AG09309 (cell line): ENCODE measurements at places on chromosomes 13 and 19.

DNA sequence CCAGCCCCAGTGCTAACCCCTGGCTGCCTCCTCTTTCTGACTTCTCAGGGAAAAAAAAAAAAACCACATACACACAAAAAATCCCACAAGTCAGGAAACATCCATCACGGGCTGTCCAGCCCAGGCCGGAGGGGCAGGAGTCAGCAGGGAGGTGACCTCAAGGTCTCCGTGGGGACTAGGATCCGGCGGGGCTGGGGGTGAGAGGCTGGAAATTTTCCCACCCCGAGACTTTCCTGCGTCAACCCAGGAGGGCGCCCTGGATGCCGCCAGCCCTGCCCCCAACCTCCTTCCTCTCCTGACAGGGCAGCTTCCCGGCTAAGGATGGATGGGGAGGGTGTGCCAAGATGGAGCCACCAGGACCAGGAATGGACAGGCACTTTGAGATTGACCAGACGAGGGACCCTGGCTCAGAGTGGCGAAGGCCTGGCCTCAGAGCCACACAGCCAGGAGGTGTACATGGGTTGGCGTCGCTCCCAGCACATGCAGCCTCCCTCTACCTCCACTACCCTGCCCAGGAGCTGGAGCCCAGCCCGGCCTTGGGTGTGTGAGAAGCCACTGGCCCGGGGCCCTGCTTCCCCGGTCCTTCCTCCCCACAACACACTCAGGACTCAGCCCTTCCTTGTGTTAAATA is 33.3 kb downstream of the BLOC1S3 start:
- DNase-seq, result no peak

DNA sequence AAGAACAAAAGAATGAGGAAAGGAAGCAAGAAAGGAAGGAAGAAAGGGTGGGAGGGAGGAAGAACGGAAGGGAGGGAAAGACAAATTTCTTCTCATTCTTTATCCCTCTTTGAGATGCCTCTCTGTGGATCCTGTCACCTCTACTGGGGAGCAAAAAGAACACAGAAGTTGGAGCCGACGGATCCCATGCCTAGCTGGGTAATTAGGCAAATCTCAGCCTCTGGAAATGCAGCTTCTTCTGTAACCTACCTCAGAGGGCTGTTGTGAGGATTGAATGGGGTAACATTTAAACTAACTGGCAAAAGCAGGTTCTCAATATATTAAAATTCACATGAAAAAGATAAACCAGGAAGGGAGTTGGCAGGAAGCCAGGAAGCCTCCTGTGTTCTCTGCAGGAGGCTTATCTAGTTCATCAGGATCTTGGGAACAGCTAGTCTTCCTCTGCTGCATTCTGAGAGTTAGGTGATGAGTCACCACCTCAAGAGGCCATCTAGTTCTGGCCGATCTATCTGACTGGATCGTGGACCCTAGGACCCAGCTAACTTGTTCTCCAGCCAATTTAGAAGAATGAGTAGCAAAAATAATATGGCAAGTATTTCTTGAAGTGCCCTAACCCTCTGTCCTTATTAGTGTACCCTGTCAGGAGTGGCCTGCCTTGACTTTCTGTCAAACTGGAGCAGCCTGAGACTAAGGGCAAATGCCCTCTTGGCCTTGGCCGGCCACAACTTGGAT is 15.2 kb upstream of the CPB2 start:
- DNase-seq, result no peak

GRCh38 chr19:55585658-55586339 is 5.2 kb upstream of the ZNF579 start:
- no peak for DNase-seq

DNA sequence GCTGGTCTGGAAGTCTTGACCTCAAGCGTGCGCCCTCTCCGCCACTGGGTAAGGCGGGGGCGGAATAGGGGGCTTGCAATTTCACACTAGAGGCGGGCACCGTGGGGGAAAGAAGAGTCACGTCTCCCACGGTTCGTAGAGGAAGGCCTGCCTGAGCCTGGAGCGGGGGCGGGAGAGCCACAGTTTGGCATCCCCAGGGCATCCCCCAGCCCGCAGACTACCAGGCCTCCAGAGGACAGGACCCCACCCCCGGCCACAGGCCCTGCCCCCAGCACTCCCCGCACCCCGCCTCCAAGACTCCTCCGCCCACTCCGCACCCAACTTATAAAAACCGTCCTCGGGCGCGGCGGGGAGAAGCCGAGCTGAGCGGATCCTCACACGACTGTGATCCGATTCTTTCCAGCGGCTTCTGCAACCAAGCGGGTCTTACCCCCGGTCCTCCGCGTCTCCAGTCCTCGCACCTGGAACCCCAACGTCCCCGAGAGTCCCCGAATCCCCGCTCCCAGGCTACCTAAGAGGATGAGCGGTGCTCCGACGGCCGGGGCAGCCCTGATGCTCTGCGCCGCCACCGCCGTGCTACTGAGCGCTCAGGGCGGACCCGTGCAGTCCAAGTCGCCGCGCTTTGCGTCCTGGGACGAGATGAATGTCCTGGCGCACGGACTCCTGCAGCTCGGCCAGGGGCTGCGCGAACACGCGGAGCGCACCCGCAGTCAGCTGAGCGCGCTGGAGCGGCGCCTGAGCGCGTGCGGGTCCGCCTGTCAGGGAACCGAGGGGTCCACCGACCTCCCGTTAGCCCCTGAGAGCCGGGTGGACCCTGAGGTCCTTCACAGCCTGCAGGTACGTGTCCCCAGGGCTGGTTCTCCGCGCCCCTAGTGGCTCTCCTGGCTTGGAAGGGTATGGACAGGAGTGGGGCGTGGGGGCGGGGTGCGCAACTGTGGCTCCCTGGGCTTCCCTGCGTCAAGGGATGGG is at the start of gene ANGPTL4:
ANGPTL4 (plus strand) TSS at position 353 of the 969 bp plus-strand sequence; CDS start at position 520, 167 bp downstream.
- DNase-seq, result no peak

GRCh38 chr19:8814176-8814575 is 17.9 kb downstream of the ZNF558 start:
- DNase-seq, result no peak

DNA sequence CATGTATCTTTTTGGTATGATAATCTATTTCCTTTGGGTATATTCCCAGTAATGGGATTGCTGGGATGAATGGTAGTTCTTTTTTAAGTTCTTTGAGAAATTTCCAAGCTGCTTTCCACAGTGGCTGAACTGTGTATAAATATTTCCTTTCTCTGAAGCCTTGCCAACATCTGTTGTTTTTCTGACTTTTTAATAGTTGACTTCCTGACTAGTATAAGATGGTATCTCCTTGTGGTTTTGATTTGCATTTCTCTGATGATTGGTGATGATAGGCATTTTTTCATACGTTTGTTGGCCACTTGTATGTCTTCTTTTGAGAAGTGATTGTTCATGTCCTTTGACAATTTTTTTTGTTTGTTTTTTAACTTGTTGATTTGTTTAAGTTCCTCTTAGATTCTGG is 61.6 kb upstream of the PCDH17 start:
- no peak for DNase-seq

DNA sequence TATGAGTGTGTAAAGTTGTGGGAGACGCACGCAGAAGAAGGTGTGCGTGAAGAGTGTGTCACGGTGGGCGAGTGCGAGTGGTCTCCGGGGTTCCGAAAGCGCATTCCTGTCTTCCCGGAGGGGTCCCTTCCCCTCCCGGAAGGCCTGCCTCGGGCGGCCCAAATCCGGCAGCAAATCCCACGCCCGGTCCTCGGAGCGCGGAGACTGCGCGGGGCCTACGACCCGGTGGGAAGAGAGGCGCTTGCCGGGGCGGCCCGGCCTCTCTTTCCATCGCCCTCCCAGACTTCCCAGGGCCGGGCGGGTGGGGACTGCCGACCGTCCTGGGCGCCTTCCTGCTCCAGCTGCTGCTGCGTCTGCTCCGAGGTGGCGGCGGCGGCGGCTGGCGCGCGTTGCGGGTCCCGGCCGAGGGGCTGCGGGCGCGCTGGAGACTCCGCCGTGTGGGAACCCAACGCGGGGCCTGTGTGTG is 2.1 kb downstream of the ZIC5 start:
- DNase-seq, result no peak

DNA sequence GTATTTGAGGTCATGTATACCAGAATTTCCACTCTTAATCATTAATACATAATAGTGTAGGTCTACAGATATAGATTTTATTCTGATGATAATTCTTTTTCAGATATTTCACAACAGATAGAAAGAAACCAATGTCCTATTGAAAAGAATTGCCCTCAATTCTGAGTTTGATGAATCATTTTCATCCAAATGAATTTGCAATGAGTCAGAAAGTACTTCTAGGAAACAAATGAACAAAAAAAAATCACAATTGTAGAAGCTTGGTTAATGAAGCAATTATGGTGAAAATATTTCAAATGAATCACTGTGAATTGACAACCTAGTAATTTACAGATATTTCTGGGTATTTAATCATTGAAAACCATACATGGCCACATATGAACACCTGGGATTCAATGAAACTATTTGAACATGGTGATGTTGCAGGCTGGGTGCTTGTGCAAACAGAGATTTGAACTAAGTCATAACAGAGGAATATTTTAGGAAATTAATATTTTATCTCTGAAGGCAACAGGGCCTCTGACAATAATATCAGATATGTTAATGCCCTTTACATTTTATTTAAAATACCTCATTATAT is 360.9 kb downstream of the SLITRK5 start:
- DNase-seq, result no peak

DNA sequence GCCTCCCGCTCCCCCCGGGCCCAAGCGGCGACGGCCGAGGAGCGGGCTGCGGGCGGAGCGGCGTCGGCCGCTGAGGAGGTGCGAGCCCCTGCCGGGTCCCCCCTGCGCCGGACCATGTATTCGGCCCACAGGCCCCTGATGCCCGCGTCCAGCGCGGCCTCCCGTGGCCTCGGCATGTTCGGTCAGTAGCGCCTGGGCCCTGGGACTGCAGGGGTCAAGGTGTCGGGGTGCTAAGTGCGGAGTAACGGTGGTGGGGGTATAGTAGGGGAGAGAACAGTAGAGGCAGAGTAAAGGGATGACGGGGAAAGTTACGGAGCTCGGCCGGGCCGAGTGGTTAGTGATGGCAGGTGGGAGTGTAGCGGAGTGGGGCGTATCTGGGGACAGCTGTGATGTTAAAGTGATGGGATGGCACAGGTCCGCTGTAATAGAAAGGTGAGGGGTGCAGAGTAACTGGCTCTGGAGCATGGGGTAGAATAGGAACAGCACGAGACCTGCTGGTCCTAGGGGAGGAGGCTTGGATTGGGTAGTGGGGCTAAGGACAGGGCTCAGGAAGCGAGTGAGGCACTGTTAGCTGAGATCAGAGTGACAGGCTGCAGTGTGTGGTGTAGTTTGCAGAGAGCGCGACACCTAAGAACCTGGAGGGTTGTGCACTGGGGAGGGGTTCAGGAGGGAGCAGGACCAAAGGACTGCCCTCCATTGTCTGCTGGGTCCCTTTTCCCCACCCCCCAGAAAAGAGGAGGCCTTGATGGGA is 15.7 kb downstream of the CIC start:
- no peak for DNase-seq

GRCh38 chr13:90591260-90591926 is 756.1 kb upstream of the MIR17HG start:
- DNase-seq, result no peak
